ENCODE measurements at places on chromosomes 7 and 10.
A peak's percentile ranks its signal among the peaks of the same experiment; 100 is the strongest.

- no peak for DNase-seq
These were observed 207.6 kb downstream of the GLI3 start for GRCh38 chr7:42029405-42029804.

DNA sequence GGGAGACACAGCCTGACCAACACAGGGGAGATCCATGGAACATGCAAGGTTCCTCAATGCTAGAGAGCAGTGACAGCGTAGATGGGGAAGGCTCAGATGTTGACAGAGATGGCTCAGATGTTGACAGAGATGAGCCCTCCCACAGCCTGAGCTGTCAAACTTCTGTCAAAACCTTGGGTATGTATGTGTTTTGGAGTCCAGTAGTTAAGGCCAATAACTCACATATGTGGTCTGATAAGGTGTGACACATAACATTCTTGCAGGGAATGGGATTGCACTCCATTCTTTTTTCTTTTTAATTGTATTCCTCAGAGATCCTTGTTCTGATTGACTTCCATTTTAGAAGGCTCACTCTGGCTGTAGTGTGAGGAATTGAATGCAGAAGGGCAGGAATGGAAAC, 136.3 kb downstream of the C1GALT1 start:
- DNase-seq: no peak

GRCh38 chr10:106559442-106559841, 605.1 kb downstream of the SORCS1 start:
- no peak for DNase-seq

DNA sequence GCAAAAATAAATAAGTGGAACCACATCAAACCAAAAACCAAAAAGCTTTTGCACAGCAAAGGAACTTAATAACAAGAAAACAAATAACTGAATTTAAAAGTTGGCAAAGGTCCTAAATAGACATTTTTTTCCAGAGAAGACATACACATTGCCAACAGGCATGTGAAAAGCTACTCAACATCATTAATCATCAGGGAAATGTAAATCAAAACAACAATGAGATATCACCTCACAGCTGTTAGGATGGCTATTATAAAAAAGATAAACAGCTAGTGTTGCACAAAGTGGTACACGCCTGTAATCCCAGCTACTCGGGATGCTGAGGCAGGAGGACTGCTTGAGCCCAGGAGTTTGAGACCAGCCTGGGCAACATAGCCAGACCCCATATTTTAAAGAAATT, 2.2 kb upstream of the SUN3 start:
- no peak for DNase-seq

DNA sequence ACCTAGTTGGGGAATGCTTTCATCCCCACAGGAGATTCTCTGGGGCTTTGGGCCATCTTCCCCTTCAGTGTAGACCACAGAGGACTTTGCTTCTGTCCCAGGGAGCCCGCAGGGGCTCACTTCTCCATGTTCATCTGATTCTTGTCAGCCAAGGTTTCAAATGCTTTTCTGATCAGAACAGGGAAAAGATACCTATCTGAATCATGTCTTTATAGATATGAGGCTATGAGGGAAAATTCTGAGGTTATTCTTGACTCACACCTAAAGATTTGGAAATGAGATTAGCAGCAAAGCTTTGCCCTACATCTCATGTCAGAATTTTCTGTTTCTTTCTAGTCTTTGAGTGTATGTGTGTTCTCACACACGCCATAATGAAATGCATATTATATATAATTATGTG, 53.3 kb downstream of the FIGNL1 start:
- DNase-seq: no peak

- no peak for DNase-seq
These were observed 51.3 kb upstream of the KCND2 start for GRCh38 chr7:120221666-120222065.

- DNase-seq: no peak
These were observed 172.7 kb downstream of the CACNA2D1 start for GRCh38 chr7:82270870-82271269.

DNA sequence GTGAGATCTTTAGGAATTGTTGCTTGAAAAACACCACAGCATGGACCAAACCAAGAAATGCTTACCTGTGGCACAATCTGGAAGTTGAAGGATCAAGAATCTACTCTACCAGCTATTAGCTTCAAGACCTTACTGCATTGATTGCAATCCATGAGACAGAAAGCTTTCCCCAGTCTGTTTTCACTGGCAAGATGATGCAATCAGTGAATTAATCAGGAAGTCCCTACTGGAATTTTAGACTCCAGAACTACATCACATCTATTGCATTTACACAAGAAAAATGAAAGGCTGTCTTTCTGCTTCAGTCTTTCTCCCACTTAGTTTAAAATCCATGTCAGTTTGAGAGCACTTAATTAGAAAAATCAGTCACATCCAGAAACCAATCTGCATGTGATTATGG, 191.7 kb downstream of the TFEC start:
- no peak for DNase-seq

GRCh38 chr10:32957341-32958084, 517 bp downstream of the ITGB1 start:
- DNase-seq: peak; percentile 30

- DNase-seq: no peak
These were observed 384.9 kb upstream of the PFKP start for GRCh38 chr10:2682491-2682890.

DNA sequence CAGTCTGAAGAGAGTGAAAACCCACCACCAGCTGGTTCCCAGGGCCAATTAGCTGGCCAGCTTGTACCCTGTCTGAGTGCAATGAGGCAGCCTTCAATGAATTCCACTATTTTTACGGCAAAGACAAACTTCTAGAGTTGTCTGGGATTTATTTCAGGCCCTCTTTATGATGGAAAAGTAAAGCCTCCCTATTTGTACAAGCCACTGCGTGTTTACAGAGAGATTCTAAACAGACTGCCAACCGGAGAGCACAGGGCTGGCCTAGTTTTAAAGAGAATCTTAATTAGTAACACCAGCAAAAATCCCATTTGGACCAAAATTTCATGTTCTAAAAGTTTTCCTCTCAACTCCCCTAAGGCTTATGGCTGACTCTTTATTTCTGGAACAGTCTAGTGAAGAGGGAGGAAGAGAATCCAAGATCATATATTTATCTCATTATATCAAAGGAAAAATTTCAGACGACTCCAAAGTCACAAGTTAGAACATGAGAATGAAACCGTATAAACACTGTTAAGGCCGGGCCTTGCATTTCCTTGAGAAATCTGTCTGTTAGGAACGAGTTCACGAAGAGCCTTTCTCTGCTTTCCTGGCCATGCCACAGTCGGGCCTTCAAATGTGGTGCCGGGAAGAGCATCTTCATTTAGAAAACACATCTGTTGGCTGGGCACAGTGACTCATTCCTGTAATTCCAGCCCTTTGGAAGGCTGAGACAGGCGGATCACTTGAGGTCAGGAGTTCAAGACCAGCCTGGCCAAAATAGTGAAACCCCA, 724.6 kb upstream of the NRP1 start:
- DNase-seq: no peak

DNA sequence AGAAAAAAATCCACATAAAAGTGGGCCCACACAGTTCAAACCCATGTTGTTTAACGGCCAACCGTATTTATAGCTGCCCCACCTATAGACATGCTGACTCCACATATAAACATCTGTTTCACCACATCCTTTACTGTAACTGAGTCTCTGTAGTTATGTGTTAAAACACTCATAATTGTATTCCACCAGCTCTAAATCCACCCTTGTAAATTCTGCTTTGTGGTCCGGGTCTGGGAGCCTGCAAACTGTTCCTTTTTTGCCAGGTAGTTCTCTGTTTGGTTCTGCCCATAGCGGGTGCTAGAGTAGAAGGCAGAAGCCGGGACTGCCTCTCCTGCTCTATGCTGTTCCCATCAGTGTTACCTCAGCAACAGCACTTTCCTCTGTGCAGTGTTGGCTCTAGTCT, 20.2 kb upstream of the FHIP2A start:
- DNase-seq: no peak

DNA sequence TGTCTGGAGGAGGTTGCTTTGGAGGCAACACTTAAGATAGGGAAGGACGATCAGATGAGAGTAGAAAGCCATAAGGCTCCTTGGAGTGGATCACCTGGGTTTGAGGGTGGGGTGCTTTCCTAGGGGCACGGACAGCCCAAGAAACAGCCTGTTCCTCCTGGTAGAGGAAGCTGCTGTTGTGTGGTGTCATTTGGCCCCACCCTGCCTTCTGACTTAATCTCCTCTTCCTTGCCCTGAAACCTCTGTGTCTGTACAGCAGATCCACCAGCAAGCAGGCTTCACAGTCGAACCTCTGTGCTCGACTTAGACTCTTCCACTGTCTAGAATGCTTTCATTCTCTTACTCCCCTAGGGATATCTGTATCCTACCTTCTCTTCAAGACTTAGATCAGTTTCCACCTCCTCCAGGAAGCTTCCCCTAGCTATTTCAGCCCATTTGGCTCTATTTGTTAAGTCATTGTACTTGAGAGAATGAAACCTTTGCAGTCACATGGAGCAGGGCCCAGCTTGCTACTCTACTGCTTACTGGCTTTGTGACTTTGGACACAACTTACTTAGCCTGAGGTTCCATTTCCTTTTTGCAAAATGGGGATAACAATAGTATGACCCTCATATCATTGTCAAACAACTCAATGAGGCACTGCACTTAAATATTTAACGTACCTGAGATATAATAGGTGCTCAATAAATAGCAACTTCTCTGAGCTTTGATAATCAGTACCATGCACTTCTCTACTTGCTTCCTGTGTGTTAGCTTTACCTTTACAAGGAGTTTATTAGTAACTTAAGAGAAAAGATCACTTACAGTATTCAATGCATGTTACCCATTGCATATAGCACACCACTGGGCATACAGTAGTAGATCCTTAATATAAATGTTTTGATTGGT, 5.0 kb downstream of the MXI1 start:
- peak; percentile 11 for DNase-seq

DNA sequence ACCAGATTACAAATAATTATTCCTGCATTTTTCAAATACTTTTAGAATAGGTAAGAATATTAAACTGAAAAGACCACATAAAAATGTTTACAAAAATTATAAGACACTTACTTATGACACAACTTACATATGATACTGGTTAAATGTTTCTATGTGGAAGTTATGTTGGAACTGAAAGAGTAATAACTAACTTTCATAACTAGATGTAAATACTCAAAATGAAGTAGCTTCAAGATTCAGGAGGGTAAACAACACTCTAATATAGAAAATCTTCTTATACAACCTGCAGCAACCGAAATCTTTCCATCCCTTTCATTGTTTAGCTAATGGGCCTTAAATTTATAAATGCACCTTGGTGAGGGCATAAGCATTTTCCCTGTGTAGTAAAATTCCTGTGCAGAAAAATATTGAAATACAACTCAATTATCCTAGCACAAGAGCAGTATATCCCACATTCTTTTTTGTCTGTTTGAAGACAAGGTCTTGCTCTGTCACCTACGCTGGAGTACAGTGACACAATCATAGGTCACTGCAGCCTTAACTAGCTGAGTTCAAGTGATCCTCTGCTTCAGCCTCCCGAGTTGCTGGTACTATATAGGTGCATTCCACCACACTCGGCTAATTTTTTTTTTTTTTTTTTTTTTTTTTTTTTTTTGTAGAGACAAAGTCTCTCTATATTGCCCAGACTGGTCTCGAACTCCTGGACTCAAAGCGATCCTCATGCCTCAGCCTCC, 14.8 kb upstream of the RNF148 start:
- DNase-seq: no peak
